Skeletal muscle cell (primary cell): ENCODE measurements at places on chromosomes 3 and 15.

- DNase-seq = no peak
Measured at GRCh38 chr15:70493376-70493775, 270.0 kb downstream of the UACA start.

- no peak for DNase-seq
Measured at GRCh38 chr3:183527428-183528379, 27.8 kb downstream of the KLHL6 start.

DNA sequence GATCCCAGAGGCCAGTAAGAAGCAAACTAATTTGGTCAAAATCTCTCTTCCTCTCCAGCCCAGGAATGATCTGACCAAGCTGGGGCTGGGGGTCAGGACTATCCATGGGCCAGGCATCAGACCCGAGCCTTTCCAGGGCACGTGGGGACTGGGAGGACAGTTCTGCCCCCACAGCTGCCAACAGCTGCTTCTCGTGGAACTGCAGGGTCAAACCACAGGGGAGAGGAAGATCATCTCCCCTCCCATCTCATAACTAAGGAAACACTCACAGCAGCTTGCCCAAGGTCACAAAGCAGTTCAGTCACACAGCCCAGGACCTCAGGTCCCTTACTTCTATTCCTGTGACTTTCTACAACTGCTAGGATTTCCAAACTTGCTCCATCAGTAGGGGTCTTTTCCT lies 47.1 kb downstream of the DAPK2 start:
- DNase-seq = no peak

- no peak for DNase-seq
Measured at GRCh38 chr3:194517333-194517732, 30.5 kb upstream of the ATP13A3 start.

DNA sequence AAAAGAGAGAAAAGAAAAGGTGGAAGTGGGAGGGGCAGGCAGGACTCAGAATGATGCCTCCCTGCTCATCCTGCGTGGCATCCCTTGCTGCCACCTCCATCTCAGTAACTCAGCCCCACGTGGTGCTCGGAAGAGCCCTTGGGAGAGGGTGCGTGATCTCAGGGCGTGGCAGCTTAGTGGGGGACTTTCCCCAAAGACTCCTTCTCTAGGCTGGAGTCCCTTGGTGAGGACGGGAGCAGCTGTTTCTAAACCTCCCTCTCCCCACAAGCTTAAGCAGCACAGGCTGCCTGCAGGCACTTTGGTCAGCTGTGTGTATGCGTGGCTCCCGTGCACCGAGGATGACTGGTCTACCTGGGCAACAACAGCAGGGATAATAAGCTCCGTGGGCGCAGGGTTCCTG lies 7.4 kb upstream of the ANPEP start:
- no peak for DNase-seq

GRCh38 chr15:62567501-62567900 lies 402.4 kb upstream of the C2CD4B start:
- DNase-seq = no peak

- no peak for DNase-seq
Measured at GRCh38 chr3:141076036-141076773, 25.1 kb downstream of the SPSB4 start.

GRCh38 chr3:179093807-179094206 lies 22.2 kb upstream of the ZMAT3 start:
- peak; percentile 62 for DNase-seq

DNA sequence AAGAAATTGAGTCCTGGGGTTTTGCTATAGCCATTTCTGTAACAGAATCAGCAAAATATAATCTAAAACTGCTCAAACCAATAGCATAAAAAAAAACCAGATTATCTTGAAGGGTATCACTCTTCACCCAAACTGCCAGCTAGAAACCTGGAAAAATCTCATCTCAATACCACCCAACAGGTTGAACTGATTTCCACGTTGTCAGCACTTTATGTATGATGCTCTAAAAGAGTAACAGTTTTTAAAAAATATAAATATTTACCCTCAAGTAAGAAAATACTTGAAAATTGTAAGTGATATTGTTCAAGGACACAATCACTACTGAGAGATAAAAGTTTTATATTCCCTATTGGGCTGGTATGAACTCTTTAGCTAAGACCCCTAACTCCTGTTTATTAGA lies 451.3 kb downstream of the EPHA3 start:
- DNase-seq = no peak

DNA sequence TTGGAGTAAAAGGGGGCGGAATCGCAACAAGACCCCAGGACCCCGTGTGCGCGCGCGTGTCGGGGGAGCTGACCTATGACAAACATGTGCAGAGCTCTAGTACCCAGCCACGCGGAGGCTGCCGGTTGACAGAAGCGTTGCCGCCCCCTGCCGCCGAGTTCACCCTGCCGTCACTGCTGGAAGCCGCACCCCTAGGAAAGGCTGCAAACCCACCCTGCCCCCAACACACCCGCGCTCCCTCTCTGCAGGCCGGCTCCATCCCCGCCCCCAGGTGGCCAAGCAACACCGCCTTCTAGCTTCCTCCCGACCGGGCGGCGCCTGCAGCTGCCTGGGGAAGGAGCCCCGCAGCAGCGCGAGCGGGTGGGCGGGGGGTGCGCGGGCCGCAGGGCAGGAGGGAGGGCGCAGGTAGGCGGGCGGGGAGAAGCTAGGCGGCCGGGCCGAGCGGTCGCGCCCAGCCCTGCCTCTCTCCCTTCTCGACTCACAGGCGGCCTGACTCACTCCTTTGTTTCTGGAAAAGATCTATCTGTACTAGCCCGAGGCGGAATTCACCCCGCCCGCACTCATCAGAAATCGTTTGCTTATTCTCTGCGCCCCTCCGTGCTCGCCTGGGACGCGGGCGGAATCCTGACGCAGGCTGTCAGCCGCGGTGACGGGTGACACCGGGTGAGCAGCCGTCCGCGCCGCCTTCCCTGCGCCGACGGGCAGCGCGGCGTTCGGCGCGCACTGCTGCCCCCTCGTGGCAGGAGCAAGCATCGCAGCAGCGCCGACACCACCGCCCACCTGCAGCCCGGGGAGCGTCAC lies 160.8 kb downstream of the GAP43 start:
- peak; percentile 87 for DNase-seq
